ENCODE measurements at places on chromosomes 12 and 14. TPM values are rescaled to one million over a fixed set of nuclear protein-coding genes. Genes with fewer than 3 reads are reported as not detected.

DNA sequence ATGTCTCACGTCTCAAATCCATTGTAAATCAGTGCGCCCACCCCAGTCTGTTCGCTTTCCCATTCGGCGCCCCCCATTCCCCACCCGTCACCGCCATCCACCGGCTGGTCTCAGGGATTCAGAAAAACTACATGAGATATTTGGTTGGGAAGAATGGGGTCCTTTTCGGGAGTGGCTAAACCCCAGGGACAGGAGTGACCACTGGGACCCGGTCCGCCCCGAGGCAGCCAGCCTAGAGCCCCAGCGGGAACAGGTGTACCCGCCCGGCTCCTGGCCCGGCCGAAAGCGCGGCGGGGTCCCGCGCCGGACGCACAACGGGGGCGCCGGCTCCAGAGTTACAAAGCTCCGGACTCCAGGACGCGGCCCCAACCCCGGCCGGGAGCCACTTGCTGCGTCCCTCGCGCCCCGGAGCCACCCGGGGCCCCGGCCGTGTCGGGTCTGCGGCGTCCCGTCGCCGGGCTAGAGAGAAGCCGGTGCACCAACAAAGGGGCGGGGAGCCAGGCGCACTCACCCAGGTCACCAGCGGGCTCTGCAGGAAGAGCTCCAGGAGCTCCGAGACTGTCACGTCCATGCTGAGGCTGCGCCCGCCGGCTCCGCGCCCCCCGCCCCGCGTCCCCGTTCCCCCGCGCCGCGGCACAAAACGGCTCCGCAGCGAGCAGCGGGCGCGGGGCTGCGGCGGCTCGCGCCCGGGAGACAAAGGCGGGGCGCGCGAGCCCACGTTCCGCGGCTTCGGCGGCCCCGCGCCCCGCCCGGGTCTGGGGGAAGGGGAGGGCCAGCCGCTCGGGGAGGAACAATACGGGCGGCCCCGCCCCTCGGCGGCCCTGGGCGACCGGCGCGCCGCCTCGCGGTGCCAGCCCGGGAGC lies at the start of gene CCDC88C:
Gene CCDC88C, minus strand, starts transcription at position 701 of the 863 bp plus-strand sequence. Its CDS starts 130 bp downstream, at position 571.
- peak within 1 kb of the TSS; percentile 39 for H3K4me3 ChIP-seq
- DNase-seq = peak; percentile 87
- no peak within 1 kb of the TSS for H3K27ac ChIP-seq

- no peak for DNase-seq
- no peaks in the 10 kb centered on the region for H3K36me3 ChIP-seq
- H3K4me1 ChIP-seq = no peaks in the 10 kb centered on the region
- H3K27ac ChIP-seq = no peak overlapping the region
- no peaks in the 10 kb centered on the region for H3K27me3 ChIP-seq
- H3K4me3 ChIP-seq = no peak overlapping the region
Measured at GRCh38 chr12:9872742-9873141, 3.6 kb upstream of the CLEC2B start.

DNA sequence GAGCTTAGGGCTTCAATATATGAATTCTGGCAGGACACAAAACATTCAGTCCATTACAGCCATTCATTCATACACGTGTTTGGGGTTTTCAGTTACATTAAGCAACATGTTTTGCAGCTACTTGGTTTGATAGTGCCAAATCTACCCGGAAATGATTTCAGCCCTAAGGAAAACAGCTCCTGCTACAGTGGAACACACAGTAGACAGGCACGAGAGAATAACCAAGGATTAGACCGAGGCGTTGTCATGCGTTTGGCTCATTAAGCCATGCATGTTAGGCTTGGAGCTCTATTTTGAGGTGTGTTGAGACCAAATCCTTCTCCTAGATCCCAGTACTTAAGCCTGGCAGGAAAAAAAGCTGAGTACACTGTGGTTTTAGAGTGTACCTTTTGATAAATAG lies 177.4 kb downstream of the PRKCH start:
- H3K4me3 ChIP-seq = no peak overlapping the region
- DNase-seq = no peak
- no peaks in the 10 kb centered on the region for H3K36me3 ChIP-seq

DNA sequence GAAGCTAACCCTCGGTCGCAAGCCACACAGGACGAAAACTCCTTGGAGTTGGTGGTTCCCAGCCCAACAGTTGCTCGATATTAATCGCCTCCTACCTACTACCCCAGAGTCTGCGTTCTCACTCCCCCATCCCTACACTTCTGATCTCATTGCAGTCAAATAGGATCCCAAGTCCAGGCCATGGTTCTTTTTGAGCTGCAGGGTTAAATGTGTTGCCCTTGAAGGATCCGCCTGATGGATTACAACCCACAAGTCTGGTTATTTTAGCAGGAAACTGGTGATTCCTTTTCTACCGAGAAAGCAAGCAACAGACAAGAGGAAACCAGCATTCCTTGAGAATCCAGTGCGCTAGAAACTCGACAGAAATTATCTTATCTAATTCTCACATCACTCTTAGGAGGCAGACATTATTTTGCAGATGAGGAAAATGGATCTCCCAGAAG lies 785 bp upstream of the NIN start:
- no peaks in the 10 kb centered on the region for H3K27me3 ChIP-seq
- no peaks in the 10 kb centered on the region for H3K4me1 ChIP-seq
- DNase-seq = no peak
- peak overlapping the region; percentile 58 for H3K27ac ChIP-seq
- peaks cover under 1% of the 10 kb centered on the region for H3K36me3 ChIP-seq
- peak overlapping the region; percentile 76 for H3K4me3 ChIP-seq

- H3K27ac ChIP-seq = no peak overlapping the region
- no peak for DNase-seq
- H3K4me3 ChIP-seq = no peak overlapping the region
- no peaks in the 10 kb centered on the region for H3K4me1 ChIP-seq
- no peaks in the 10 kb centered on the region for H3K27me3 ChIP-seq
- no peaks in the 10 kb centered on the region for H3K36me3 ChIP-seq
Measured at GRCh38 chr12:63420206-63420644, 248.1 kb downstream of the DPY19L2 start.

- H3K27me3 ChIP-seq = no peaks in the 10 kb centered on the region
- H3K4me3 ChIP-seq = no peak overlapping the region
- H3K36me3 ChIP-seq = no peaks in the 10 kb centered on the region
- H3K27ac ChIP-seq = no peak overlapping the region
- DNase-seq = no peak
- H3K4me1 ChIP-seq = no peaks in the 10 kb centered on the region
Measured at GRCh38 chr12:132606466-132606865, 3.9 kb downstream of the LRCOL1 start.

DNA sequence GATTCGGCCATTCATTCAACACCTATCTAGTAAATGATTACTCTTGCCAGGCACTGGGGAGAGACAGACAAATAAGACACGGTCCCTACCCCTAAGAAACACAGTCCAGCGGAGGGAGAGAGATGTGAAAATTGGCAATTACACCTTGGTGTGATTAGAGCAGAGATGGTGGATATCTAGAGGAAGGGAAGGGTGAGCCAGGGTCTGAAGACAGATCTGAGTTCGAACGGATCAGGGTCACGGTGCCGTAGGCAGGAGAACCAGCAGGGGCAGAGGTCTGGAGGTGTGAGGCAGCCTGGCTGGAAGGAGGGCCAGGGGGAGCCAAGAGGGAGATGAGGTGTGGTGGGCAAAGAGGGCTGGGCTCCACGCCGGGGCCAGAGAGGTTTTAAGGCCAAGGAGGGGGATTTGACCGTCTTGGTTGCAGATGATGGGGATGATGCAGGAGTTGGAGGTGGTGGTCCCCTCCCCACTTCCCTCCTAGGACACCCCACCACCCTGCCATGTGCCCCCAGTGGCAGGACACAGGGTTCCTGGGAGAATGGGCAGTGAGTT lies 27.1 kb downstream of the FAM222A start:
- no peaks in the 10 kb centered on the region for H3K36me3 ChIP-seq
- no peak overlapping the region for H3K27ac ChIP-seq
- no peak overlapping the region for H3K4me3 ChIP-seq

- H3K4me1 ChIP-seq = no peaks in the 10 kb centered on the region
- no peak overlapping the region for H3K4me3 ChIP-seq
- H3K27ac ChIP-seq = no peak overlapping the region
- no peaks in the 10 kb centered on the region for H3K27me3 ChIP-seq
- no peak for DNase-seq
Measured at GRCh38 chr12:75709503-75709902, 198.1 kb upstream of the KRR1 start.

- no peak overlapping the region for H3K4me3 ChIP-seq
- peak overlapping the region; percentile 61 for H3K27ac ChIP-seq
- H3K36me3 ChIP-seq = no peaks in the 10 kb centered on the region
- no peak for DNase-seq
Measured at GRCh38 chr12:51953864-51954263, 2.4 kb downstream of the ACVR1B start.

DNA sequence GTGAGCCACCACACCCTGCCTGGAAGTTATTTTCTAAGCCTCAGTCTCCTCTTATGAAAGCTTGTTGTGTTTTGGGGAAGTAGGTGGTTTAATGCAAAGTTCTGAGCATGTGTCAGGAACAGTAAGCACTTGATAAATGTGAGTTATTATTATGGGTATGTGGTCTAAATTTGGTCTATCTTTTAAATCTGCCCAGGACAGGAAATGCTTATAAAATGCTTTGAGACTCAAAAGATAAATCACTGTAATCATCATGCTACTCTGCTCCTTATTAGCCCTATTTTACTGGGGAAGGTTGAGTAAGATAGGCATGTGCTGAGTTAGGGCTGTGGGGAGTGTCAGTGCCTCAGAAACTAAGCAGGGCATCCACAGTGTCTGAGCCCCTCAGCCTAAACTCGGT lies 13.1 kb upstream of the SRSF5 start:
- DNase-seq = no peak
- H3K27me3 ChIP-seq = no peaks in the 10 kb centered on the region
- no peak overlapping the region for H3K4me3 ChIP-seq

- H3K4me3 ChIP-seq = no peak overlapping the region
- H3K27ac ChIP-seq = no peak overlapping the region
- no peak for DNase-seq
- no peaks in the 10 kb centered on the region for H3K4me1 ChIP-seq
- no peaks in the 10 kb centered on the region for H3K27me3 ChIP-seq
- H3K36me3 ChIP-seq = no peaks in the 10 kb centered on the region
Measured at GRCh38 chr12:108043750-108044533, 85.1 kb upstream of the WSCD2 start.

DNA sequence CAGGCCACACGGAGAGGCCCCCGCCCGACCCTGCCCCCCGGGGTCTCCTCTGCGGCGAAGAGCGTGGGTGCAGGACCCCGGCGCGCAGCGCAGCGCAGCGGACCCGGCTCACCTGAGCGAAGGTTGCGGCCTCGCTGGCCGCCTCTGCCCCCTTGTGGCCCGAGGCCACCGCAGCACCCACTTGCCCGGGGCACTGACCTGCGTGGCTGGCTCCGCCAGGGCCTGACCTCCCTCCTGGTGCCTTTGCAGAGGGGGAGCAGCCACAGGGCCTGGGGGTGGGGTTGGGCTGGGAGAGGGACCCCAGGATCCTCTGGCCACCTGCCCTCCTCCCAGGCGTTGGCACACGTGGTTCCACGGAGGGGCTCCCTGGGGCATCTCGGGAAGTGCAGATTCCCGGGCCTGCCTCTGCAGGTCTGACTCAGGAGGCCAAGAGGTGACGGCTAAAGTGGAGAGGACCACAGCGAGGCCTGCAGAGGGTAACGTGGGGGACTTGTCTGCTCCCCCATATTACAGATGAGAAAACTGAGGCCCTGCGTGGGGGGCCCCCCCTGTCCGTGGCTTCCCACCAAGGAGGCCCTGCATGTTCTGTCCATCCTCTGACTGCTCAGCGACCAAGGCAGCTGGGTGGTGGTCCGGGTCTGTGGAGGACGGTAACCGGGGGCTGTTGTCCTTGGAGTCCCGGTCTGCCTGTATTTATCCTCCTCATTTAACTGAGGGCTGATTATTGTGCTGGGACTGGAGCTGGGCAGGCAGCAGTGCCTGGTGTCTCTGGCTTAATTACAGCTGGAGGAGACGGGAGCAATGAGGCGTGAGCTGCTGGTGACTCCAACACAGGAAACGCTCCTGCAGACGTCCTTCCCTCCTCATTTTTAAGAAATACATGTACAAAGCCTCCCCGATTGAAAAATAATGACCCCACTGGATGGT lies 67.9 kb upstream of the BEGAIN start:
- no peaks in the 10 kb centered on the region for H3K4me1 ChIP-seq
- H3K27ac ChIP-seq = no peak overlapping the region
- no peaks in the 10 kb centered on the region for H3K36me3 ChIP-seq
- no peak for DNase-seq
- H3K27me3 ChIP-seq = no peaks in the 10 kb centered on the region

DNA sequence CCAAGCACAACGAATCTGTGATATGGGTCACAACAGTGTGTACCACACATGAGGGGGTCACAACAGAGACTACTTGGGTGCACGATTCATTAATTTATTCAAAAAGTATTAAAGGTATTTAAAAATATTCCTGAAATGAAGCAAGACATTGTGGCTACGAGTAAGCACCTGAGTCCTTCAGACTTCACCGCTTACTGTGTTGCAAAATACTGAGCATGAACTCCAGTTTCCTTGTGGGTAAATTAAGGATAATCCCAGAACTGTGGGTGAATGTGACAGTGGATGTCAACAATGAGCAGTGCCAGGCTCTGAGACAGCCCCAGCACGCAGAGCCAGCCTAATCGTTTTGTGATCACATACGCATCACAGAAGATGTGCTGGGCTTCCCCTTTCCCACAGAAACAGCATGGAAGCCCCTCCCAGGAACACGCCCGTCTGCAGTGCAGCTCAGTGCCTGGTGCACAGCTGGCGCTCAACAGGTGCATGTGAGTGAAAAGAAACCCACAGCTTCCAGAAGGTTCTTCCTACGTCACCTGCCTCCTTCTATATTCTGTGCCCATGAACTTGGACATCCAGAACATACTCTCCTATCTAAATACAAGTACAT lies 29.1 kb downstream of the CDC42BPB start:
- no peaks in the 10 kb centered on the region for H3K27me3 ChIP-seq
- DNase-seq = no peak
- H3K4me3 ChIP-seq = no peak overlapping the region
- peaks cover 1% of the 10 kb centered on the region for H3K4me1 ChIP-seq
- H3K27ac ChIP-seq = peak overlapping the region; percentile 18

GRCh38 chr14:24988760-24989159 lies 61.2 kb downstream of the STXBP6 start:
- H3K27me3 ChIP-seq = no peaks in the 10 kb centered on the region
- H3K36me3 ChIP-seq = no peaks in the 10 kb centered on the region
- DNase-seq = no peak
- H3K4me1 ChIP-seq = no peaks in the 10 kb centered on the region

GRCh38 chr14:59507752-59508103 lies 23.4 kb downstream of the JKAMP start:
- no peaks in the 10 kb centered on the region for H3K27me3 ChIP-seq
- DNase-seq = no peak
- H3K36me3 ChIP-seq = peaks cover 2% of the 10 kb centered on the region
- H3K4me3 ChIP-seq = no peak overlapping the region
- H3K4me1 ChIP-seq = no peaks in the 10 kb centered on the region

The GPRC5D gene
- not detected for polyA plus RNA-seq

The MYF6 gene
- not detected for polyA plus RNA-seq

The CLEC1A gene
- polyA plus RNA-seq = 0.51 TPM

The HEATR5A gene
- 7.5 TPM for polyA plus RNA-seq

The CACNA1C gene
- 22.1 TPM for polyA plus RNA-seq

The PAPLN gene
- polyA plus RNA-seq = 3.1 TPM

The HAL gene
- polyA plus RNA-seq = not detected

The KRT72 gene
- polyA plus RNA-seq = not detected

The TMEM119 gene
- polyA plus RNA-seq = 0.26 TPM

Data from aorta (tissue), 5 donors.